Suppressor macrophage (primary cell): ENCODE measurements at places on chromosomes 4 and X.
A peak's percentile ranks its signal among the peaks of the same experiment; 100 is the strongest.

GRCh38 chrX:34810916-34811315 is 131.7 kb upstream of the FAM47B start:
- no peak for DNase-seq

- no peak for DNase-seq
These were observed 24.2 kb downstream of the ARHGAP6 start for GRCh38 chrX:11641349-11642065.

- DNase-seq, result peak; percentile 60
These were observed 43.6 kb upstream of the UCP1 start for GRCh38 chr4:140612357-140612756.

DNA sequence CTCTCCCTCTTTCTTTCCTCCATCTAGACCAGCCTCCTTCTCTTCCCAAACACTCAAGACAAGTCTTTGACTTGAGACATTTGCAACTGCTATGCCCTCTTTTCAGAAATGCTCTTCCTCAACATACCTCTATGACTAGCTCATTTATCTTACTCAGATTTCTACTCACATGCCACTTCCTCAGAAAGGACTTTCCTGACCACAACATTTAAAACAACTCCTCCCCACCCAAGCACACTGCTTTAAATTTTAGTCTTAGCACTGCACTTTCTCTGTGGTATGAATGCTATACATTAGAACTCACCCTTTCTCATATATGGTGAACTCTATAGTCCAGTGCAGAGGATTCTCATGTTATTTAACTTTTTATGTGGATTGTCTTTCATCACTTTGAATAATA is 28.4 kb upstream of the SULT1E1 start:
- no peak for DNase-seq

DNA sequence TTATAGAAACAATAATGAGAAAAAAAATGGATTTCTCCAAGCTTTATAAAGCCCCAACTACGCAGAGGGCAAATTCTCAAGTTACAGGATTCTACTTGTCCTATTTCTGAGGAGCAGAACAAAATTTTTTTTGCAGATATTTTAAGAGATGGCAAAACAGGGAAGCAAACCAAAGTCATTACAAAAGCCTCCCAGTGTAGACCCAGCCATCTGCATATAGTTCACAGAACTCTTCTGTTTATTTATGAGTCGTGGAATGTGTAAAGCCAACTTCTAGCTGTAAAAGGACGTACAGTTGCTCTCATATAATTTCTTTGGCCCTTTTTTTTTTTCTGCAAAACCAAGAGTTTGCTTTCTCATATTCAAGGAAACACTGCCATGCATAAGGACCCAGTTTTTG is 120.4 kb downstream of the PCDH7 start:
- DNase-seq, result no peak

DNA sequence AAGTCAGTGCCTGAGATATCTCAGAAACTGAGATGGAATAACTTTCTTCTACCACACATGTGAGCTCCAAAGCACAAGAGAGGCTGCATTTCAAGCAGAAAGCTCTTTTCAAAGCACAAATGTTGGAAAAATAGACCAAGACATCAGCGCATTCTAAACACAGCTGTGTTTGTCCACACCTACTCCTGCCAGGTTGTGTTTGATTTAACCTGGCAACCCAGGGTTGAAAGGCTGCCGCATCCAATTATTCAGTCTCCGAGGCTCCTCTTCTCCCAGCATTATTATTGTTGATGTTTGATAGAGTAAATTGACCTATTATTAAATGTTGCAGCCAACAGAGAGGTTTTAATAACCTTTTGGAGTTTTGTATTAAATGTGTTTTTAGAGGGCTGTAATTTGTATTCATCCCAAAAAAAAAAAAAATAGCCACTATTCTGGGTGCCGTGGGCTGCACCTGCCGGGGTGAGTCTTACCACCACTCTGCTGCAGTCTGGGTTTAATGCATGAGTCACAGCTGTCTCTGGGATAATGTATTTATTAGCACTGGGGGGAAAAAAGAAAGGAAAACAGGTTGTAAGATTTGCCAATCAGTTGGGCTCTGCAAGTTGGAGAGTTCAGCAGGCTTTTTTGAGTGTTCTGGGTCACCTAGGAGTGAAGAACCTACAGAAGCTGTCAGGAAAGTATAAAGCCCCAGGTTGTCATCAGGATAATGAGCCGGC is 105.2 kb upstream of the NOCT start:
- no peak for DNase-seq

DNA sequence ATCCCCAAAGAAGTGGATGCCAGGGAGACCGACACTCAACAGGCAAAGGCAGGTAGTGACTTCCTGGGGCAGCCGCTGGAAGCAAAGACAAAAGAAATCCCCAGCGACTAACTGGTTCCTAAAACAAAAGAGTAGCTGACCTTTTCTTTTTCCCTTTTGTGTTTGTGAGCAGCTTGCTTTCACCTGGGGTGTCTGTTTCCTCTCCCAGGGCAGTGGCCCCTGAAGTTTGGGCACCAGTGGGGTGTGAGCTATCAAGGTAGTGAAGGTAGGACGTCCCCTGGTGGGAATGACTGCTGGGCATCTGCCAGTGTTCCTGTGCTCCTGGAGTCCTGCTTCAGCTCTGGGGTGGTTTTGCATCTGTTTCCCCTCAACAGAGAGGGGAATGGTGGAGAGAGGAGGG is 41.6 kb upstream of the STIM2 start:
- no peak for DNase-seq

DNA sequence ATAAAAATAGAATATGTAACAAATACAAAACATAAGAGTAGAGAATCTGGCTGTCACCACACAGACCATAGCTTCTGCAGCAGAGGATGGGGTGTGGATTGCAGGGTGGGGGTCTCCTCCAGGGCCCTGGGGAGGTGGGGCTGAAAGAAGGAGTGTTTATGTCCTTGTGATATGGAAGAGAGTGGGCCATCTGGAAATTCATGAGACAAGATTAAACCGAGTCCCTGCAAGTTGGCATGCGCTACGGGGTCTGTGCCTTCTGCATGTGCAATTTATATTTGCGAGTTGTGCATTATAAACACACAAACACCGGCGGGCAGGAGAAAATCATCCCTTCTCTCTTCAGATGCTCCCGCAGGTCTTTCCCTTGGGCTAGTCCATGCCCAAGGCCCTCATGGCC is 145.9 kb downstream of the EVC2 start:
- no peak for DNase-seq

GRCh38 chr4:79685542-79685941 is 277.5 kb upstream of the GK2 start:
- DNase-seq, result no peak

GRCh38 chr4:109254845-109255244 is 47.6 kb downstream of the COL25A1 start:
- DNase-seq, result no peak
